Thyroid gland (tissue), 4 donors: ENCODE measurements at places on chromosomes 1 and 21. TPM values are rescaled to one million over a fixed set of nuclear protein-coding genes. Genes with fewer than 3 reads are reported as not detected.

VASH2 gene
- total RNA-seq: 2.0 TPM

GJA9 gene
- not detected for total RNA-seq

GPR61 gene
- 0.54 TPM for total RNA-seq

TMEM240 gene
- total RNA-seq: 1.3 TPM

GRCh38 chr1:29836651-29837646 is 600.6 kb downstream of the PTPRU start:
- no peak for DNase-seq
- no peaks in the 10 kb centered on the region for H3K27me3 ChIP-seq
- no peaks in the 10 kb centered on the region for H3K4me1 ChIP-seq
- H3K27ac ChIP-seq: no peak overlapping the region

GRCh38 chr21:45919593-45919992 is 62.0 kb upstream of the COL6A1 start:
- H3K36me3 ChIP-seq: no peaks in the 10 kb centered on the region
- no peak overlapping the region for H3K4me3 ChIP-seq
- no peaks in the 10 kb centered on the region for H3K27me3 ChIP-seq
- no peak overlapping the region for H3K27ac ChIP-seq
- H3K4me1 ChIP-seq: no peaks in the 10 kb centered on the region

DNA sequence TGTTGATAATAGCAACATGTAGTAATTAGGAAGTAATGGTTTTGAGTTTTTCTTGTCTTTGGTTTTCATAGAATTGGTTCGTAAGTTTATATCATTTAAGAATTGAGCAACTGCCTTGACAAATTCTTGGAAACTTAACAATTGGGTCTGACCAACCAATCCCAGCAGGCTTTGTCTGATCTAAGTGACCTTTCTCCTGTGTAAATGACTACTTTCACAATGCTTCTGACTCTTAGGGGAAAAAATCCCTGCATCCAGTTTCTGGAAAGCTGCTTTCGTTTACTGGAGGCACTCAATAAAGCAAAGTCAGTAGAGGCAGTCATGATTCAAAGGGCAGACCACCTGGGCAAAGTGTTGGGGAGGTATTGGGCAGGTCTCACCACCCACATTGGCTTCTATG is 303.6 kb upstream of the FAM78B start:
- H3K4me3 ChIP-seq: no peak overlapping the region
- H3K27ac ChIP-seq: no peak overlapping the region
- H3K4me1 ChIP-seq: no peaks in the 10 kb centered on the region
- H3K27me3 ChIP-seq: no peaks in the 10 kb centered on the region

DNA sequence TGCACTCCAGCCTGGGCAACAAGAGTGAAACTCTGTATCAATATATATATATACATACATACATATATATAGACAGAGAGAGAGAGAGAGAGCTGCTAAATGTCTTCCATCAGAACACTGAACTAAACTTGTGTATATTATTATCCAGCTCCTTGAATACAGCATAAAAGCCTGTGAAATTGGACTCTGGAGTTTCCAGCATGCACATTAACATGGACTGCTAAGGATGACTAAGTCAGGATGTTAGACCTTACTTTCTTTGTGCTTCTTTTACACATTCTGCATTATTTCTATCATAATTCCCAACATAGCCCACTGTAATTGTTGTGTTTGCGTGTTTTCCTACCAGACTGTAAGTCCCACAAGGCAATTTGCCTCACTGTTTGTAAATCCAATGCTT is 259.1 kb downstream of the TGFB2 start:
- no peak overlapping the region for H3K4me3 ChIP-seq
- DNase-seq: no peak
- H3K36me3 ChIP-seq: no peaks in the 10 kb centered on the region
- H3K27me3 ChIP-seq: no peaks in the 10 kb centered on the region

GRCh38 chr21:34517039-34517438 is 5.0 kb upstream of the KCNE1 start:
- no peak overlapping the region for H3K4me3 ChIP-seq
- H3K27me3 ChIP-seq: no peaks in the 10 kb centered on the region
- peaks cover 12% of the 10 kb centered on the region for H3K4me1 ChIP-seq
- no peak overlapping the region for H3K27ac ChIP-seq

DNA sequence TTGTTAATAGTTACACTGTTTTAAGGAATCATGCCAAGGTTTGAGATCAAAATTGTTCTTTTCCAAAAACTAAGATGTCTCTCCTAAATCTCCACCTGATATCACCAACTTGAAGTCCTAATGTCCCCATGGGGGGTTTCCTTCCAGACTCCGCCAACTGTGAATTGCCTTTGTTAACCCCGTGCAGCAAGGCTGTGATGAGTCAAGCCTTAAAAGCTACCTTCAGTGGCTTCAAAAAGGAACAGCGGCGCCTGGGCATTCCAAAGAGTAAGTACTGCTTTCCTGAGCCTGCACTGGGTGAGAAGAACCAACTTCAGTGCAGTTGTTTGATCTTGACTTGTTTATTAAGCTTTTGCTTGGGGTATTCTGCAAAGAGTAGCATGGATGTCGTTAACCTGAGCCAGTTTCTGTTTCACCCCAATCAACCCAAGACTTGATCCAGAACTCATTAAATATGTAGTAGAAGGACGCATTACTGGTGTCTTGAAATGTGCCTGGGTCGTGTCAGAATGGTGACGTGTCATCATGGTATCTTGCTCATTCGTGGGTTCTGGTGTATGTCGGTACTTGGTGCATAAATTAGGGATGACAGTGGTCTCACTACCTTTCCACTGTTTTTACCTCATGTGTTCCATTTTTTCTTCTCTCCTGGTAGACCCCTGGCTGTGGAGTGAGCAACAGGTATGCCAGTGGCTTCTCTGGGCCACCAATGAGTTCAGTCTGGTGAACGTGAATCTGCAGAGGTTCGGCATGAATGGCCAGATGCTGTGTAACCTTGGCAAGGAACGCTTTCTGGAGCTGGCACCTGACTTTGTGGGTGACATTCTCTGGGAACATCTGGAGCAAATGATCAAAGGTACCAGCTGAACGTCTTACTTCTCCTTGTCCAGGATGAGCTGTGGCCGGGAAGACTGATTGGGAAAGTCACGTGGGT is 8.7 kb downstream of the ETS2 start:
- no peak overlapping the region for H3K4me3 ChIP-seq
- peaks cover 56% of the 10 kb centered on the region for H3K36me3 ChIP-seq
- H3K27ac ChIP-seq: no peak overlapping the region
- peaks cover 51% of the 10 kb centered on the region for H3K4me1 ChIP-seq
- no peak for DNase-seq

DNA sequence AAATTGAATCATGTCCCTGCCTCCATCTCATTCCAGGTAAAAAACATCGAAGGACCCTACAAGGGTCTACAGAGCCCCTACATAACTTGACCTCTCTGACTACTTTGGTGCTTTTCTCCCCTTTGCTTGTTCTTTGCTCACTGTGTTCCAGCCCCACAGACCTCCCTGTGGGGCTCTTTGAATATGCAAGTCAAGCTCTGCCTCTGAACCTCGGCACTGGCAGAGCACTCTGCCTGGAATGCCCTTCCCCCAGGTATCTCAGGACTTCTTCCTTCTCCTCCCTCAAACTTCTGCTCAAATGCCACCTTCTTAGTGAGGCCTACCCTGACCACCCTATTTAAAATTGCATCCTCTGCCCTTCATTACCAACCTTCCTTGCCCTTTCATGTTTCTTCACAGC is 87.8 kb upstream of the CD34 start:
- H3K27ac ChIP-seq: no peak overlapping the region
- no peak overlapping the region for H3K4me3 ChIP-seq
- no peaks in the 10 kb centered on the region for H3K4me1 ChIP-seq
- no peak for DNase-seq
- no peaks in the 10 kb centered on the region for H3K36me3 ChIP-seq
- H3K27me3 ChIP-seq: no peaks in the 10 kb centered on the region

DNA sequence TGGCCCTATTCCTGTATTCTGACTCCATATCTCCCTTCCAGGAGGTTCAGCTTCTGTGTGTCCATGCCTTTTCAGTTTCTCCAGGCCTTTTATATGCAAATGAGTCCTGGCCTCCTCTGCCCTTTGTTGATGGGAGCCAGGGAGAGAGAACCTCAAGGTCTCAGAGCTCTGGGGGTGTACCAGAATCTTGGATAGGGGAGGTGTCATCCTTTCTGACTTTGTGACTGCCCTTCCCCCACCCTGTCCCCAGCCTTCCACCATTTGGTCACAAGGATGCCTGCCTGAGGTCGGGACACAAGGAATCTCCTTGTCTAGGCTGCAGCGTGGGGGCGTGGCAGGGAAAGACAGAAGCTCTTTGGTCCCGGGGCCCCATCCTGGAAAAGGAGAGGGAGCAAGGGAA is 18.6 kb downstream of the LURAP1 start:
- no peak overlapping the region for H3K27ac ChIP-seq
- peaks cover 14% of the 10 kb centered on the region for H3K4me1 ChIP-seq
- DNase-seq: no peak
- no peaks in the 10 kb centered on the region for H3K36me3 ChIP-seq
- no peak overlapping the region for H3K4me3 ChIP-seq

DNA sequence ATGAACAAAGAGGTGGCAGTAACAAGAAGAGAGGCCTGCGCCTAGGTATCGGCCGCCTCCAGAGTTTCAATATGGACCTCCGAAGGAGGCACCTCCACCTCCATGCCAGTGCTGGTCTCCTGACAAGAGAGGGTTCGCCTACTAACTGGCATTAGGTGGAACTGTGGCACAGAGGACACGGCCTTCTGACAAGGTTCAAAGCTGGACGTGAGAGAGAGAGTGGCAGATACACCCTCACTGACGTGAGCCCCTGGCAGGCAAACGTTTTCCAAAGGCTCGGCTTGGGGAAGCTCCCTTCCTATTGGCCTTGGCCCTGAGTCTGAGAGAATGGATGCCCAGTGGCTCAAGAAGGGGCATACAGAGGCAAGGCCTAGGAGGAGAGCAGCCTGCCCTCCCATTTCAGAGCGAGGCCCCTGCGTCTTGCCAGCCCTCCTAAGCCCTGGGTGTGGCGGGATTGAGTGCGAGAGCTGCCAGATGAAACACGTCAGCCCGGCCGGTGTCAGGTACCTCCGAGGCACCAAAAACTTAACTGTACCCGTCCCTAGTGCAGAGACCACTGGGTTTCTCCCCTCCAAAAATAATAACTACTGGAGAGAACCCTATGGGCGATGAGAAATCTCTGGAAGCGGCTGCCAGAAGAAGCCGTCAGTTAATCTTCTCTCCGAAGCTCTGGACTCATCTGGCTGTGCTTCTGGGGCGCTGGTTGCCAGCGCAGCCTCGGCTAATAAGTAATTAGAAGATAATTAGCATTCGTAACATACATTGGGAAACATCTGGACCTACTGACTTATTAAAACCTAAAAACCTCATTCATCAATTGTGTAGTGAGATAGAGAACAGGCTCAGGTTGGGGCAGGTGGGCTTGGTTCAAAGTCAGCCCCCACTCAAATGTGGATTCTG is 283.6 kb downstream of the NPHP4 start:
- H3K4me1 ChIP-seq: no peaks in the 10 kb centered on the region
- H3K4me3 ChIP-seq: no peak overlapping the region
- no peaks in the 10 kb centered on the region for H3K36me3 ChIP-seq

- no peak overlapping the region for H3K27ac ChIP-seq
- no peaks in the 10 kb centered on the region for H3K36me3 ChIP-seq
- H3K4me3 ChIP-seq: no peak overlapping the region
- peak; percentile 50 for DNase-seq
- H3K4me1 ChIP-seq: no peaks in the 10 kb centered on the region
Measured at GRCh38 chr1:203216274-203217138, 13.0 kb downstream of the CHIT1 start.

GRCh38 chr1:172399756-172400721 is 20.4 kb upstream of the C1orf105 start:
- H3K36me3 ChIP-seq: no peaks in the 10 kb centered on the region
- no peaks in the 10 kb centered on the region for H3K27me3 ChIP-seq
- H3K4me3 ChIP-seq: no peak overlapping the region
- DNase-seq: no peak
- peaks cover 29% of the 10 kb centered on the region for H3K4me1 ChIP-seq
- peak overlapping the region; percentile 55 for H3K27ac ChIP-seq

DNA sequence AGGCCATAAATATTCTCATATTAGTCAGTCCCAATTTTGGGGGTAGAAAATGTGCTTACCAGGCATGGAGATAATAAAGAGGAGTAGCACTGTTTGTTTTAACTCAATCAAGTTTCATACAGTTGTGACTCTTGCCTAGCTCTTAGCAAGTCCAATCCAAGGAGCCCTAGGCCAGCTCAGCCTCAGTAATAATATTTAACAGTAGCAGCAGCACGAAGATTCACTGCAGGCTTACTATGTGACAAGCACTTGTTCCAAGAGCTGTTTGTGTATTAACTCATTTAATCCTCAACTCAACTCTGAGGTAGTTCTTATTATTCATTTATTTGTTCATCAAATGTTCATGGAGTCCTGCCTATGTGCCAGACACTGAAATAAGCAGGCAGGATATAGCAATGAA is 12.3 kb downstream of the CD58 start:
- no peak for DNase-seq
- H3K27ac ChIP-seq: no peak overlapping the region
- H3K4me3 ChIP-seq: no peak overlapping the region
- H3K36me3 ChIP-seq: no peaks in the 10 kb centered on the region
- no peaks in the 10 kb centered on the region for H3K4me1 ChIP-seq
- no peaks in the 10 kb centered on the region for H3K27me3 ChIP-seq

- no peaks in the 10 kb centered on the region for H3K36me3 ChIP-seq
- H3K27me3 ChIP-seq: no peaks in the 10 kb centered on the region
- DNase-seq: no peak
- no peak overlapping the region for H3K27ac ChIP-seq
- no peak overlapping the region for H3K4me3 ChIP-seq
- H3K4me1 ChIP-seq: no peaks in the 10 kb centered on the region
Measured at GRCh38 chr1:78916986-78917385, 89.5 kb downstream of the ADGRL4 start.

DNA sequence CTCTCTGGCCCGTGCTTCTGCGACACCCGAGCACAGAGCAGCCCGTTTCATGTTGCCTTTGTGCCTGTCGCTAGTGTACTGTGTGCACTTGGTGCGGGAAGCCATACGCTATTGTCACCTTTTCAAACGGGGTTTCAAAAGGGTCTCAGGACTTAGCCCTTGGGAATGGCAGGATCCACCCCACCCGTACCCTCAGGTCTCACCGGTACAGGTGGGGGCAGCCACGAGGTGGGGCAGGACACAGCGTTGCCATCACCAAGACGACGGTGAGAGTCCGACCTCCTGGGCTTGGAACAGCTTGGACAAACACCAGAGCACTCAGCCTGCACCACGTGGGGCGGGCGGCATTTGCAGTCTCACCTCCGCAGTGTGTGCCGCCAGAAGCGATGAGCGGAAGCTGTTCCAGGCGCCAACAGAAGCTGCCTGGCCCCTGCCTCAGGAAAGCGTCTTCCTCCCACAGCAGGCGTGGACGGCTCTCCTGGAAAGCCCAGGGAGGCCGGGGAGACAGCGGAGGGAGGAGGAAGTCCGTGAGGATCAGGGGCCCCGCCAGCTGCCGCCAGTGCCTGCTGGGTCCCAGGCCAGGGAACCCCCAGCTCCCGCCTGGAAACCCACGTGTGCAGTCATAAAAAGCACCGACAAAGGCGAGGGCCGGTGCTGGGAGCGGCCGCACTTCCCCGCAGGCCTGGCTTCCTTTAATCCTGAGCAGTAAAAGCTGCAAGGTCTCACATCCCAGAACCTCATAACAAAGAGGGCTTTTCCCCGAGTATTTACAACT is 131.3 kb upstream of the ARHGEF16 start:
- no peak overlapping the region for H3K4me3 ChIP-seq
- no peaks in the 10 kb centered on the region for H3K27me3 ChIP-seq
- H3K36me3 ChIP-seq: no peaks in the 10 kb centered on the region
- H3K4me1 ChIP-seq: peaks cover 35% of the 10 kb centered on the region

GRCh38 chr1:172699111-172699510 is 40.2 kb downstream of the FASLG start:
- no peak for DNase-seq
- no peaks in the 10 kb centered on the region for H3K27me3 ChIP-seq
- H3K4me1 ChIP-seq: no peaks in the 10 kb centered on the region
- H3K27ac ChIP-seq: no peak overlapping the region
- H3K4me3 ChIP-seq: no peak overlapping the region
- no peaks in the 10 kb centered on the region for H3K36me3 ChIP-seq
